ENCODE measurements at places on chromosomes 7 and 10.

DNA sequence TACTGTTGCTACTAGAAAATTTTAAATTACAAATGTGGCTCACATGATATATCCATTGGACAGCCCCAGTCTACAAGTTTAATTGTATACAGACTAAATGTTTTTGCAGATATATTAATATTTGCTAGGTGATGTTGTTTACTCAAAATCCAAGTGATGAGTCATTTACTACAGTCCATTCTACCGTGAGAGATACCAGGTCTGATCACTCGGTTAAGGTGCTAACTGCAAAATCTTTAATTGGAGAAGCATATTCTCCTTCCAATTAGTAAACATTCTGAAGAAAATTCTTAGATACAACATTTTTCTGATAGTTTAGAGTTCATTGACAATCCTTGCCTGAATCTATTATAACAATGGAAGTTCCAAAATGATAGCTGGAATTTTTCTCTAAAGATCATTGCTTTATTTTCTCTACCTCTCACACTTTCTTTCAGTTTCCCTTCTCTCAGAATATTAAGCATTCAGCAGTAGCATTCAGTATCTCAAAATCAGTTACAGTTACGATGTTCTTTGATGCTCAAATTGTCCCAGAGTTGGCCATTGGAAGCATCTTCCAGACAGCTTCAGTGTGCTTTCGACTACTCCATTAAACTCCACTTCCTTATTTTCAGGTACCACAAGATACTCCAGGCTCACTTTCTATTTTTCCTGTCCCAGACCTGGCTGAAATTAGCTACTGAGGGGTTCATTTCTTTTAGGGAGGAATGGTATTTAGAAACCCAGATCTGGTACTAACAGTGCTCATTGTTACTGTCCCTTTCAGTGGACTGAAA is 2.3 kb downstream of the ABCB1 start:
- no peak for DNase-seq

- DNase-seq = peak; percentile 92
These were observed 4.1 kb upstream of the LIPN start for GRCh38 chr10:88755753-88756152.

DNA sequence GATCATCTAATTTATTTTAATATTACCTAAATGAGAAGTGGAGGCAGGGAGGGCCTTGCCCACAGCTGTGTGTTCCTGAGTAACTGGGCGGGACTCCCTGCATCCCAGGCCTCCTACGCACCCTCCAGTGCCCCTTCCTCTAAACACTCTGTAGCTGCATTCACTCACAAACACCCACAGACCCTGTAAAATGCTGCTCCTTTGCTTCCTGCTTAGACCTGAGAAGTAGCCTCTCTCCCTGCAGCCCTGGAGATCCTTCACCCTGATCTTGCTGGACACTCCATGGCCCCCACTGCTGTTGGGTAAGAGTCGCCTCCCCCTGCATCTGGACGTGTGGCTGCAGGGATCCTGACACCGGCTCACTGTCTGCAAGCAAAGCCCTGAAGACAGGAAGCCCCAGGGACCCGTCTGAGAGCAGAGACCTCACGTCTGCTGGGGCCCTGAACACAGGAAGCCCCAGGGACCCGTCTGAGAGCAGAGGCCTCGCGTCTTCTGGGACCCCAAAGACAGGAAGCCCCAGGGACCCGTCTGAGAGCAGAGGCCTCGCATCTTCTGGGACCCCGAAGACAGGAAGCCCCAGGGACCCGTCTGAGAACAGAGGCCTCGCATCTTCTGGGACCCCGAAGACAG is 589.8 kb downstream of the DNAJB6 start:
- DNase-seq = no peak

DNA sequence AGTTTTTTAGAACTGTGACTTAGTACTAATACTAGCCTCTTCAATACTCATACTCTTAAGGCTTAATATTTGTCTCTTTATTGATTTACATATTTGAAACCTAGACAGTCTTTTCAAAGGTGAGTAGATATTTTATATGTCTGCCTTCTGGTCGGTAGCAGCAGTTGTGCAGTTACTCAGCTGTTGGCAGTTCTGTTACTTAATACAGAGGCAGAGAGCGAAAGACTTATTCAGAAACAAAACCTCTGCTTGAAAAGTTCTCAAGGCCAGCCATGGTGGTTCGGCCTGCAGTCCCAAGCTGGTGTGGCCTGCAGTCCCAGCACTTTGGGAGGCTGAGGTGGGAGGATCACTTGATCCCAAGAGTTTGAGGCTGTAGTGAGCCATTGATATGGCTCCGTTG is 84.2 kb downstream of the AUTS2 start:
- peak; percentile 6 for DNase-seq

DNA sequence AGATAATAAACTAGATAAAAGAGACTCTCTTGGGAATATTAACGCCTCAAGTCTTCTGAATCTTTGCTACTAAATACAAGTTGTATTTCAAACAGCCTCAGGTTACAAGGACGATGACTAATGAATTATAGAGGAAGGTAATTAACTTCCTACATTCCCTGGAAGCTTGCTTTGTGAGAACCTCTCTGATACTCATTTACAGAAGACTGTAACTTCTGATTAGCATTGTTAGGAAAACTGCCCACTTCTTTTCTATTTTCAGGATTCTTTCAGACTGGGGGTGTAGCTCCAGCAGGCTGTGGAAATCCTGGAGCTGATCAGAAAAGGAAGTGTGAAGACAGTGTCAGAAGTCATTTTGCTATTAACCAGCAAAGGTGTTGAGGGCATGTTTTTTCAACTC is 316.7 kb upstream of the NPSR1 start:
- no peak for DNase-seq

- DNase-seq = no peak
These were observed 458.8 kb upstream of the ZMIZ1 start for GRCh38 chr10:78609976-78610375.

DNA sequence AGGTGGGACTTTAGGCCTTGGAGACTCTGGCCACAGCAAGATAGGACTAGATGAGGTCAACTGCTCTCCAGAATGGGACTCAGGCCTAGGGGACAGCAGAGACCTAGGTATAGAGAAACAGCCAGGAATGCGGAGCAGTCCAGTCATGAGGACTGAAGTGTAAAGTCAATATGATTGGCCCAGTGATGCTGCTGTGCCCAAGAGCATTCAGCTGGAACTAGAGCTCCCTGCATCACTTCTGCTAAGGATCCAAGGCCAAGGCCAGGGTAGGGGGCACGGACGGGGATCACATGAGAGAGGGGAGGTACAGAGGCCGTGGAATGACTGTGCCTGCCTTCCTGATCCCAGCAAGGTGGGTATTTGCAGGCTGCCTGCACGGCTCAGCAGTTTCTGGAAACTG is 237.9 kb downstream of the FRMD4A start:
- no peak for DNase-seq

DNA sequence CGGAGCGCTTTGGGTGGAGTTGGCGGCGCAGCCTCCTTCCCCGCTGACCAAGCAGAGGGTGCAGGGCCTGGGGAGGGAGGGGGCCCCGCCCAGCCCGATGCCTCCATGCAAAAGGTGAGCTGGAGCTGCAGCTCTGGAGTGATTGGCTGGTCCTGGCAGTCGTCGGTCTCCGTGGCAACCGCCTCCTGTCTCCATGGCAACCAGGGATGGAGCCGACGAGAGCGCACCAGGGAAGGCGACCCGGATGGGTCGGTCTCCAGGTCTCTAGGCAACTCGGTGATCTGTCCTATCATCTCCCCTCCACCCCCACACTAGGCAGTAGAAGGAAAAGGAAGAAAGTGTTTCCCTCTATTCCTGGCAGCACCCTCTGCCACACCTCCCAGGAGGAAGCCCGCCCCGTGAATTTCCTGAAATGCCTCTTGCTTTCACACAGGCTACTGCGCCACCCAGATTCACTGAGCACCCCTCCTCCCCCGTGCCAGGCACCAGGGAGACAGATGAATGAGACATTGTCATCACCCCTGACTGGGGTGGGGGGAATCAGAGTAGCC is 647 bp upstream of the NACAD start:
- DNase-seq = peak; percentile 14

GRCh38 chr10:6079044-6079443 is 9.8 kb upstream of the RBM17 start:
- DNase-seq = no peak

GRCh38 chr10:79116368-79116767 is 47.6 kb downstream of the ZMIZ1 start:
- DNase-seq = no peak

GRCh38 chr10:69047111-69047832 is 40.6 kb upstream of the SRGN start:
- DNase-seq = peak; percentile 75

GRCh38 chr7:115888981-115889668 is 141.4 kb downstream of the TFEC start:
- DNase-seq = no peak

- peak; percentile 86 for DNase-seq
These were observed 59.7 kb upstream of the ADRA2A start for GRCh38 chr10:111017098-111017497.

DNA sequence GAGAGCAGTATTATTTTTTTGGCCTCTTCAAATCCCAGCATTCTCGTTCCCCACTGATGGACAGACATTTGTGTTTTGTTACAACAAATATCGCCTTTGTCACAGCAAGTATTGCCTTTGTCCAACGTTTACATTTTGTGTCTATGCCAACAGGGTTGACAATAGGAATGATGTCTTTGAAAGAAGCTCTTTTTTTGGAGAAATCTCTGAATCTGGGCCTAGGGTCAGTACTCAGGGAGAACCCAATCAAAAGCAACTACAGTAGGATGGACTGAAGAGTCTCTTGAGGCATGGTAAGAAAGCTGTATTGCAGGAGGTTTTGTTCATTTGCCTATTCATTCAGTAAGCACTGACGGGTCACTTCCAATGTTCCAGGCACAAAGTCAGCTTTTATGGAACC is 57.7 kb upstream of the KLF14 start:
- no peak for DNase-seq

DNA sequence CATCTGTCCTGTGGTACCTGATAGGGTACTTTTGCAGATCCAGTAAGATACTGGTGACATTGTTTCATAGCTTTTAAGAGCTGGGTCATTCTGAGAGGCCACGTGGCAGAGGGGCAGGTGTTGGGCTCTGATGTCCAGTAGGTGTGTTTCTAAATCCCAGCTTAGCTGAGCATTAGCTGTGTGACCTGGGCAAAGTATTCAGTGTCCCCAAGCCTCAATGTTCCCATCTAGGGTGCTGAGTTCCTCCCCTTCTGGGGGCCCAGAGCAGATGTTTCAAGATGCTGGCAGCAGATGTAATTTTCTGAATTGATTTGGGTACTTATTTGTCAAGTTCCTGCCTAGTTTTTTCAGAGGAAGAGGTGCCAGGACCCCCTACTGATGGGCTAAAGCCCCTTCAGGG is 52.9 kb downstream of the NEURL1 start:
- no peak for DNase-seq

- DNase-seq = no peak
These were observed 352.4 kb downstream of the TCERG1L start for GRCh38 chr10:130958981-130959751.

GRCh38 chr10:116637830-116638229 is 17.1 kb downstream of the PNLIPRP2 start:
- no peak for DNase-seq

GRCh38 chr7:133650487-133651300 is 397.8 kb downstream of the EXOC4 start:
- peak; percentile 90 for DNase-seq

GRCh38 chr7:150564006-150564405 is 3.2 kb upstream of the GIMAP4 start:
- DNase-seq = no peak

- no peak for DNase-seq
These were observed 254.7 kb upstream of the PFKP start for GRCh38 chr10:2812631-2813030.

DNA sequence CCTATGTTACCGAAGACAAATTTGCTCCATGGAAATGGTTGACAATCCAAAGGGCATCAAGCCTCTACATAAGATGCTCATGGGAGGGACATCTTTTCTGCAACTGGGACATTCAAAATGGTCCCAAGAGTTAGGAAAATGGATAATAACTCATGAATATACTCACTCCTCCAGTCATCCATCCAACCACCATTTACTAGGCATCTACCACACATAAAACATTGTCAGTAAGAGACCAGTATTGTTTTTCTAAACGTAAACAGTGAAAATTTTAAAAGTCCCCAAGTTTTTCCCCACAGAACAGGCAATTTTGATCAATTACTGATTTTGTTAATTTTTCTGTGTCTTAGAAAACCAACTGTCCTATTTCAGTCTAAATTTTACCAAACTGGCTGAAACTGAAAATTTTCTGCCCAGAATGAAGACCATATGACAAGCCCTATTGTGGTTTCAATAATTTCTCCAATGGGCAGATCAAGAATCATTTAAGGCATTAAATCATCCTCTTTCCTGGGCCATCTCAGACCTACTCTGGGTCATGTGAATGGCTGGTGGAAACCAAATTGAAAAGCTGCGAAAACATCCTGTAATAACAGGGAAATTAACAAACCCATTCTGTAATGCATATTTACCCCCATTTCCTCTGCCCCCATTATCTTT is 24.2 kb downstream of the PIK3AP1 start:
- no peak for DNase-seq

DNA sequence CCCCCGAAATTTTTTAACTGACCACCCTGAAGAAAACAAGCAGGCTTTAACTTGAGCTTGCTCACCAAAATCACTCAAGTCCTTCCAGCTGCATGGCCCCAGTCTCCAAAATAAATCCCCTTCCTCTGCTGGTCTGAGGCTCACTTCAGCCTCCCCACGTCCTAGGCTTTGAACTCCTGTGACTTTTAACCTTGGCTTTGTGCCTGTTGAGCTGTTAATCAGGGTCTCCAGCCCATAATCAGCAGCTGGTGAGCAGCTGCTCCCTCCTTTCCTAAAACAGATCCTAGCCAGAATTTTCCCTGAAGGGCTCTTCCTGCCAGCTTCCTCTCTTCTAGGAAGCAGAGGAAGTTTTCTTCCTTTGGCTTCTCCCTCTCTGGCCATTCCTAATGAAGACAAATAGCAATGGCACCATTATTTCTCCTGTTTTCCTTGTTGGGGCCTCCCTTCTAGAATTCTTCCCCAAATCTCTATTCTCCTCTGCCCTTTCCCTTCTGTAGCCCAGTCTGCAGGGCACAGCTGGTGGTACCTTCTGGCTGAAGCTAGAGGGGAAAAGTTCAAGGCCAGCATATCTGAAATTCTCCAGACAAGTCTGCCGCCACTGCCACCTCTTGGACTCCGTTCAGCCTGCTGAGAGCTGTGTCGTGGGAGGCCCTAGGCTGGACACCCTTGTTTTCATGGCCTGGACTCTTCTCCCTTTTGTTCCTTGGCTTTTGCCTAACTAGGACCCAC is 152.1 kb downstream of the NOC3L start:
- no peak for DNase-seq

GRCh38 chr7:50264908-50265307 is 39.6 kb upstream of the IKZF1 start:
- no peak for DNase-seq
